ENCODE measurements at places on chromosomes 3 and 15.
A peak's percentile ranks its signal among the peaks of the same experiment; 100 is the strongest.

DNA sequence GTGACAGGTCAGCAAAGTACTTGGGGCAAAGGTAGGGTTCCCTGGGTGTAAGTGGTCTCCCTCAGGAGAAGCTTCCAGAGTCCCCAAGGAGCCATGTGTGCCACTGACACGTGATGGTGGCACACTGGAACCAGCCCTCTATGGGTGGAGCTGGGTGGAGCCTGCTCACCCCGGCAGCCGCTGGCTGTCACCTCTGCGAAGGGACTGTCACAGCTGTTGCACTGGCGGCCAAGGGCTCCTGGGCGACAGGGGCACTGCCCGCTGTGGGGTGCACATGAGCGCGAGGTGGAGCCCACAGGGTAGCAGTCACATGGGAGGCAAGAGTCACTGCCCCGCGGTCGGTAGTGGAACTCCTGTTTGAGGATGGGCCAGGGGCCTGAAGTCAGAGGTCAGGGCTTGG lies 12.0 kb downstream of the CELSR3 start:
- DNase-seq = no peak

GRCh38 chr15:100111125-100112060 lies 230.4 kb downstream of the ADAMTS17 start:
- peak; percentile 90 for DNase-seq

GRCh38 chr3:146339349-146339748 lies 88.4 kb upstream of the PLSCR4 start:
- no peak for DNase-seq

- peak; percentile 50 for DNase-seq
Measured at GRCh38 chr3:107753494-107753893, 230.7 kb downstream of the BBX start.

GRCh38 chr3:125960456-125961288 lies 8.3 kb upstream of the ROPN1B start:
- no peak for DNase-seq

GRCh38 chr15:72180761-72181324 lies 16.7 kb downstream of the GRAMD2A start:
- DNase-seq = no peak

- DNase-seq = peak; percentile 22
Measured at GRCh38 chr15:73344056-73344455, 24.7 kb downstream of the HCN4 start.

DNA sequence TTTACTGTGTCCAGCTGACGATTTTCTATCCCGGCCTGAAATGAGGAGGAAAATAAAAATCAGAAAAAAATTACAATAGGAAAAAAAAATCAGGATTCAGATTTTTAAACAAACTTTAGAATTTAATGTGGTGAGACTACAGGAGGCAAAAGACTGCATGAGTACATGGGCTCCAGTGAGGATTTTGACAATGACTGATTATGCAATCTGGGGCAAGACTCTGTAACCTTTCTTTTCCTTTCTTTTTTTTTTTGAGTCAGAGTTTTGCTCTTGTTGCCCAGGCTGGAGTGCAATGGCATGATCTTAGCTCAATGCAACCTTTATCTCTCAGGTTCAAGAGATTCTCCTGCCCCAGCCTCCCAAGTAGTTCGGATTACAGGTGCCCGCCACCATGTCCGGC lies 29.9 kb downstream of the SPG11 start:
- DNase-seq = peak; percentile 13

DNA sequence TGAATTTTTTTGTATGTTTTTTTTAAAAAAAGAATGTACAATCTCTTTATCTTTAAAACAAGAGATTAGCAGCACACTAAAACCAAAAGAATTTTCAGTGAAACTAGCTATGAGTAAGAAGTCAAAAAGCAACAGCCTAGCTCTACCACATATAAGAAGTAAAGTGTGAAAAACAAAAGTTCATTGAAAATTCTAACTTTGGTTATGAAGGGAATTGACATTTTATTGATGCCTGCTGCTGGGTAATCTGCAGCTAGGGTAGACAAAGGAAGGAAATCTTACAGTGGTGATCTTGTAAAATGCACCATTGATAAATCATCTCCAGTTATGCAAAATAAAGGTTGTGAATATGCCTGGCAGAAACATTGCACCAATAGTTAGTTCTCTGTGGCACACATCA lies 37.8 kb upstream of the FOXB1 start:
- DNase-seq = no peak

- DNase-seq = no peak
Measured at GRCh38 chr3:94985778-94986177, 922.9 kb downstream of the NSUN3 start.

Data from A172 (cell line).